ENCODE measurements at places on chromosomes 16 and 17.

DNA sequence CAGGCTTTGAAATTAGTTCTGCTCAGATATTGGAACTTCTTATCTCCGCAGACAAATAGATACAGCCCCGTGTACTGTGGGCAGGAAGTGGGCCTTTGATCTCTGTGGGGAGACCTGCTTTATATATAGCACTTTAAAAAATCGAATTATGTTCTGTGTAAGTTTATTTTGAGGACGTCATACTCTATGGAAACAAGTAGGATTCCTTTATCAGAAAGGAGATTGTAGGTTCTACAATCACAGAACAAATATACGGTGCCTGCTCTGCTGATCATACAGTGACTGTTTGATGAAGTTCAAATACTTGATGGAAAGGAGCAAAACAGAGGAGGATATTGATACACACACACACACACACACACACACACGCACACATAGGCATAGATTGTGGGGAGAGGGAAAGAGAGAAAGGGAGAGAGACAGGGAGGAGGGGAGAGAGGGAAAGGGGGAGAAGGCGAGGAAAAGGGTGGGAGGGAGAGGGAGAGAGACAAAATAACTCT, 14.7 kb upstream of the TMEM220 start:
- no peak for DNase-seq

GRCh38 chr16:12833926-12834325, 30.2 kb upstream of the CPPED1 start:
- DNase-seq = no peak

DNA sequence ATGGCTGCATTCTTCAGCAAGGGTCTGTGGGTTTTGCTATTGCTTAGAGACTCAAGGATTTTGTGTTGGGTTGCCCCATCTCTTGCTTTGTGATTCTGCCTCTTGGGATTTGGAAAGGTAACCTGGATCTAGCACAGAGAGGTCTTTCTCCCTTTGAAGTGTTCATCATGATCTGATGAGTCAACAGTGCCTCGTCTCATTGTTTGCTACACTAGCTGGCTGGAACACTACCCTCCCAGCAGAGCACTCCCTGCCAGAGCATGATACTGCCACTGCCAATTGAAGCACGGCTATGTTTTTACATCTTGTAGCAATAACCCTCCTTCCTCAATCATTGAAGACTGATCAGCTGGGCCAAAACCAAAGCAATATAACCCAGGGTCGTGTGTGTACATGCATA, 361.0 kb downstream of the CDH13 start:
- no peak for DNase-seq

- no peak for DNase-seq
These were observed 938 bp downstream of the DEXI start for GRCh38 chr16:10941127-10941933.

GRCh38 chr16:16159662-16160061, 63.6 kb downstream of the ABCC6 start:
- no peak for DNase-seq

DNA sequence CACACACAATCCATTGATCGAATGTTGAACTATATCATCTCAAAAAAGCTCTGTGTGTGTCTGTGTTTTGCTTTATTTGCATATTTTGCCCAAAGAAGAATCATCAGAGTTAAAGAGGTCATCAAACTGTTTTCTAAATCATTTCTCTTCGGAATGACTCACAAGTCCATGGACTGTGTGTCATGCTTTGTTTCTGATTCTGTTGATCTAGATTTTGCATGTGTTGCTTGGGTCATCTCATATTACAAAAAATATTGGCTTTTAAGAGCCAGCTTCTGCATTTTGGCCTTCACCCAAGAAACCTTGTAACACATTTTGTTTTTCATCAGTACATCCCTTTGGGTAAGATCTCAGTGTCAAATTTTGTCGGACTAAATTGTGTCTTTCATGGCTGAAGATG, 471.2 kb upstream of the HSBP1 start:
- no peak for DNase-seq

GRCh38 chr16:68510775-68511174, 28.3 kb upstream of the ZFP90 start:
- DNase-seq = no peak

- no peak for DNase-seq
These were observed 208.1 kb downstream of the ABCC12 start for GRCh38 chr16:47947723-47948122.

- DNase-seq = no peak
These were observed 107.1 kb downstream of the SNX29 start for GRCh38 chr16:12083631-12084030.

GRCh38 chr16:74290356-74290755, 6.3 kb upstream of the PSMD7 start:
- no peak for DNase-seq

DNA sequence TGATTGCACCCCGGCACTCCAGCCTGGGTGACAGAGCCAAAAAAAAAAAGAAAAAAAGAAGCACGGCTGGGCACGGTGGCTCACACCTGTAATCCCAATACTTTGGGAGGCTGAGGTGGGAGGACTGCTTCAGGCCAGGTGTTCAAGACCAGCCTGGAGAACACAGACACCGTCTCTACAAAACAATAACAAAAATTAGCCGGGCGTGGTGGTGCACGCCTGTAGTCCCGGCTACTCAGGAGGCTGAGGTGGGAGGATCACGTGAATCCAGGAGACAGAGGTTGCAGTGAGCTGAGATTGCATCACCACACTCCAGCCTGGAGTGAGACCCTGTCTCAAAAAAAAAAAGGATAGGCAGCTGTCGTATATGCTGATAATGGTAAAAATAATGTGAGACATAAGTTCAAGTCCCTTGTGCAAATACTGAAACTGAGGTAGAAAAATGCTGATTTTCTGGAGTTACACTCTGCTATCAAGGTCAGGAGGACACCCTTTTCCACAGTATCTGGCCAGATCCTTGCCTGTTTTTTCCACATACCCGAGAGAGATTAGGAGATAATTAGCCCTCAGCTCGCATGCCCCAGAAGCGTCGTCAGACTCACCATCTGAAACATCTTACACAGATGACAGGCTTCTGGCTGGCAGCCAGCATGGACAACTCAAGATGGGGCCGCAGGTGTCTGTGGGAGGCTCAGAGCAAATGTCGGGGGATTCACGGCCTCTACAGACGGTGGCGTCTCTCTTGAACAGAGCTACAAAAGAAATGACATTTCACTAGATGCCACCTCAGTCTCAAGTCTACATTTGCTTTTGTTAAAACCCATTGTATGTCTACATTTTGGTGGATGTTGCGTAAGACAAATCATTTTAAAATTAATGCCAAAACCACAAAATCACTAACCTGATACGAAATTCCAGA, 36.8 kb downstream of the WDR45B start:
- no peak for DNase-seq
